ENCODE measurements at places on chromosomes 7 and 10. TPM values are rescaled to one million over a fixed set of nuclear protein-coding genes. Genes with fewer than 3 reads are reported as not detected.

The HOXA6 gene
- not detected for total RNA-seq

DNA sequence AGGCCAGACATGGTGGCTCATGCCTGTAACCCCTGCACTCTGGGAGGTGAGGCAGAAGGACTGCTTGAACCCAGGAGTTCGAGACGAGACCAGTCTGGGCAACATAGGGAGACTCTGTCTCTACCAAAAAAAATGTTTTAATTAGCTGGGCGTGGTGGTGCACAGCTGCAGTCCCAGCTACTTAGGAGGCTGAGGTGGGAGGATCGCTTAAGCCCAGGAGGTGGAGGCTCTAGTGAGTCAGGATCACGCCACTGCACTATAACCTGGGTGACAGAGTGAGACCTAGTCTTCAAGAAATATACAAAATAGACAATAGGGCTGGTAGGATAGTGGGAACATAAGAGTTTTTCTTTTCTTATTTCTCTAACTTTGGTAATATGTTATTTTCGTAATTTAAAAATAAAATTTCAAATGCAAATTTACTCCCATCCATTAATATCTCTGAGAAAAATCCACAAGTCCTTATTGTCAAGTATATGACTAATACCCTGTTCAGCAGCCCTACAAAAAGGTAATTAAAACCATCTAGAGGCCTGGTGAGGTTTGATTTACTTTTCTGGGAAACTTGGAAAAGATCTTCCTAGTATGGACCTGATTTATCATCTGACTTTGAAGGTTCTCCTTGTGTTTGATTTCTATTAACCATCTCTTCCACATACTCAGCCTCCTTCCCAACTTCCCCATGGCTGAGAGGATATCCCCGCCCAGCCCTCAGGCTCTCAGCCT is 50.0 kb downstream of the CREB3L2 start:
- DNase-seq, result no peak

GRCh38 chr10:71300555-71301370 is 18.3 kb upstream of the SLC29A3 start:
- DNase-seq, result no peak

DNA sequence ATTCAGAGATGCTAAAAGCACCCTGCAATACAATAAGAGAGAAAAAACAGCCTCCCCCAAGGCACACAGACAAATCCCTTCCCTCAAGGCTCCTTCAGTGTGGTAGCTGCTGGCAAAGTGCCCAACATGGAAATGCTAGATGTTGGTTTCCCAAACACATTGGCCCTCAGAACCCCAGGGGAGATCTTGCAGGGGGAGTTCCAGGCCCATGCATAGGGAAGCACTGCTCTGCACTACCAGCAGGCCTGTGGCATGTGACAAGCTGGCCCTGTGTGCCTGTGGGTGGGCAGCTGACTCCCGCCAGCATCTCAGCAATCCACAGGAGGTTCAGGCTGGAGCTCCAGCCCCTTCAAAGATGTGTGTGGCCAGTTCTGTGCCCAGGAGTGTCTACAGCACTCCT is 16.8 kb upstream of the CSGALNACT2 start:
- DNase-seq, result no peak

DNA sequence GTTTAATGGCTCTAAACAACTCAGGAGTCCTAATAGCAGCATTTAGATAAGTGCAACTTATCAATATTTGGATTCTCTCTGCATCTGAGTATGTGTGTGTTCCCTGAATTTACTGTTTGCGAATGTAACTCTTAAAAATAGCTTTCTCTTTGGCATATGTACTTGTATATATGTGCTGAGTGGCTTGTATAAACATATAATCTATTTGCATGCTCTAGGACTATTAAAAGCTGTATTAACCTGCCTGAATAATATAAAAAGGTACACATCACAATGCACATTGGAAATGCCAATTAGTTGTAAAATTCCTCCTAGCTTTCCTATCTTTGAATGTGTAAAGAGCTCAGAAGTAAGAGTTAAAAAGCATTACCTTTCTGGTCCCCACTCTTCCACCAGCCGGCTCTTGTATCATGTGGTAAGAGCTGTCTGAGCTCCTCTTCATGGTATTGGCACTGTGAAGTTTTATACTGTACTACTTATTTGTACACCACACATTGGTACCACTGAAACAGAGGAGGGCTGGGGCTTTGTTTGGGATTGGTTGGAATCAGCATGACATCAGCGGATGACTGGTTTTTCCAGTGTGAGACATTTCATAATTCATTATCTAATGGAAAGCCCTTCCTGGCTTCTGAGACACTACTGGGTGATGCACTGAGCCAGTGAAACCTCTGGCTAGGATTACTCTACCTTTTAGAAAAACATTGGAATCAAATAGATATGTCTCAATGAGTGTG is at the start of gene INHBA:
TSS of gene INHBA (minus strand) at position 456 of the 737 bp plus-strand sequence. CDS start 2,716 bp downstream, outside the sequence.
- no peak for DNase-seq

The OR2A1 gene
- total RNA-seq, result 0.25 TPM

DNA sequence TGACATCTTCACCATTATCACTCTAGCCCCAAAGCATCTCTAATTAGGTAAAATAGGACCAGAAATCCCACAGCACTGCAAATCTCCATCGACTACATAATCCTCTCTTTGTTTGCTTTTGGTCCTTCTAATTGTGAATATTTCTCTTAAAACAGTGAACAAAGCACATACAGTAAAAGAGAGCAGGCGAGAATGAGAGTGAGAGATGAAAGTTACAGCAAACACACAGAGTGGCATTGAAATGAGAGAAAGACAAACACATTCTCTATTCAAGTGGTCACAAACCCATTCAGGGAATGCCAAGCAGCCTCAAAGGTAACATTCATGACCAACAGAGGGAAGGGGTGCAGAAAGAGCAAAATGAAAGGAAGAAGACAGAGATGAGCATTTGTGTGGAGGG is 109.8 kb upstream of the PTN start:
- DNase-seq, result no peak

- DNase-seq, result peak; percentile 60
These were observed 24.4 kb upstream of the SMARCD3 start for GRCh38 chr7:151272877-151273276.

- DNase-seq, result no peak
These were observed 65.8 kb downstream of the RHOBTB1 start for GRCh38 chr10:60878224-60878623.

GRCh38 chr7:86932038-86932512 is 127.4 kb downstream of the ELAPOR2 start:
- DNase-seq, result peak; percentile 19

The CALCR gene
- total RNA-seq, result not detected

GRCh38 chr7:138975343-138976104 is 5.7 kb downstream of the KIAA1549 start:
- no peak for DNase-seq

DNA sequence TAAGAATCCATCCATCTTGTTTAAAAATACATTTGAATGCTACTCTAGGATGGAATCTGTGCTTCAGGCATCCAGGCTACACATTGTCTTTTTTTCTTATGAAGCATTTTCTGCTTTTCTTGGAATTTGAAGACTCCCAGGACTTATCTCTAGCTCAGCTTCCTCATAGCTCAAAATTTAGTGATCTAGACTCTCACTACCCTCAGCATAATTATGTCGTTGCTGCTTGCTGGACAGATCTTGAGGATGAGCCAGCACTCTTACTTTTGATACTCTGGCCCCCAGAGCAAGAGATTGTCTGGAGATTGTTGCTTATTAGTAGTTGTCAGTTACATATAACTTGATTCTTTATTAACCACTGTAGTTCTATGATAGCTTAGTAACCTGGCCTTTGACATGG is 83.3 kb upstream of the FGL2 start:
- DNase-seq, result no peak

DNA sequence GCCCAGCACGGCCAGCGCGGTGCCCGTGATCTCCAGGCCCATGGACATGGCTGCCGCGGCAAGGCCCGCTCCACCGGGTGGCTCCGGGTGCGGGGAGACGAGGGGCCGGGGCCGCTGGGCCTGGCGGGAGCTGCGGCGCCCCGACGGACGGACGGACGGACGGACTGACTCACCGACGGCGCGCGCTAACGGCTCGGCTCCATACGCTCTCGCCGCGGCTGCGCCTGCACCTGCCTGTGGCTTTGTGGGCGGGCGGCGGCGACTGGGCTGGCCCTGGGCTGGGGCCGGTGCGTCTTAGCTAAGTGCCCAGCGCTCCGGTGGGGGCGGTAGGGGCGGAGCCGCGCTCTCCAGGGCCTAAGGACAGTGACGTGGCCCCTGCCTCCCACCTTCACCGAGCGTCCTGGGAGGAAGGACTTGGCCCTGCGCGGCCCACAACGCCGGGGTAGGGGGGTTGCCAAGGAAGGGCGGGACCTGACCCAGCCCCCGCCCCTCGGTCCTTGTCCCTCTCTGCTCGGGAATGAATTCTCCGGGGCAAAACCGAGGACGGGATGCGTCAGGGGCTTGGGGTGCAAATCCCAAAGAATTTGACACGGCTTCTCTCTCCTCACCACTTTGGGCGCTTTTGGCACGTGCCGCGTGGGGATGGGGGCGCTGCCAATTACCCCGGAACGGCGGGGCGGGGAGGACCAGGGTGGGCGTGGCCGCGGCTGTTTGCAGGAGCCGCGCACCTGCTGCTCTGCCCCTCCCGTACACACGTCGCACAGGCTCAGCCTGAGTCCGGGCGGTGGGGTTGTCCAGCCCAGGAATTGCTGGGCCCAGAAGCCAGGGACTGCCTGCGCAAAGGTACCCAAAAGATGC is at the start of gene CLDN3:
TSS of gene CLDN3 (minus strand) at position 269 of the 858 bp plus-strand sequence. CDS start at position 48, 221 bp downstream.
- DNase-seq, result no peak

DNA sequence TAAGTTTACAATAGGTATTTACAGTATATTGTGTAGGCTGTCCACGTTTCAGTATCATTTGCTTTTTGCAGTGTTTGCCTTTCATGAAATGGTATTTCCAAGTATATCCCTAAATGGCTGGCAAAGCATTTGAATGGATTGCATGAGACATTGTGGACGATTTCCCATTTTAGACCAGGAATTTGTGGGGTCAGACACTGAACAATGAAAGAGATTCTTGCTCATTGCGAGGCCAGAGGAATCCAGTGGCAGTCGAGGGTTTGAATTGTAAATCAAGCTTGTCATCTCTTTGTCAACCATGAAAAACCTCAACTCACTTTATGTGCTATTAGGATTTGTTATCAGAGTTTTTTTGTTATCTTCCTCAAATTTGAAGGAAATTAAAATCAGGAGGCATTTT is 70.8 kb downstream of the CREB5 start:
- DNase-seq, result no peak

The SYT15 gene
- 5.2 TPM for total RNA-seq

DNA sequence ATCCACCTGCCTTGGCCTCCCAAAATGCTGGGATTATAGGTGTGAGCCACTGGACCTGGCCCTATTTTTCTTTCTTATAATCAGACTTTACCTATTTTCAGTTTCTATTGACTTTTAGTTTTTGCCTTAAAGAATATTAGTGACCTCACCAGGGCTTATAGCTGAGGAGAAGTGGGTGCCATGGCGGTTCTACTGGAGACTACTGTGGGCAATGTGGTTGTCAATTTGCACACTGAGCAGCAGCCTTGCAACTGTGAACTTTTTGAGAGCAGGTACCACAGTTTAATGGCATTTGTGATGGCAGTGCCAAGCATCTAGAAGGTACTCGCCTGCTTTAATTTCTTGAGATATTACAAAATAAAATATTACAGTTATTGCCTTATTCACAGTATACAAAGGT is 11.5 kb downstream of the GLCCI1 start:
- DNase-seq, result no peak

DNA sequence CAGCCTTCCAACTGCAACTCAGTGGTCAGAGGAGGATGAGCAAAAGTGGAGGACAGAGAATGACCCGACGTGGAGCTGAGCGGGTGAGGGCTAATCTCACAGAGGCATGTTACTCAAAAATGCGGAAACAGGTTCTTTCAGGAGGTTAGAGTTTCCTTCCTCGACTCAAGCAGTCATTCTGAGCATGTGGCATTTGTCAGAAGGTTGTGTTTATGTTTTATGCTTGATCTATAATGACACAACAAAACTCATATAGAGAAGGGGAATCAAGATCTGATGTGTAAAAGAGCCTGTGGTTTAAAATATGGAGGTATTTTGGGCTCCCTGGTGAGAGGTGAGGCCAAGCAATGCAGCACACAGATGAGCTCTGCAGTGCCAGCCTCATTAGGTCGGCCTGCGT is 311.4 kb downstream of the ADARB2 start:
- DNase-seq, result no peak

- DNase-seq, result no peak
These were observed 62.0 kb downstream of the BBS9 start for GRCh38 chr7:33191340-33191739.

The FOXK1 gene
- 17.5 TPM for total RNA-seq

The SLC35G1 gene
- total RNA-seq, result 2.0 TPM

The HDAC9 gene
- total RNA-seq, result 40.7 TPM

DNA sequence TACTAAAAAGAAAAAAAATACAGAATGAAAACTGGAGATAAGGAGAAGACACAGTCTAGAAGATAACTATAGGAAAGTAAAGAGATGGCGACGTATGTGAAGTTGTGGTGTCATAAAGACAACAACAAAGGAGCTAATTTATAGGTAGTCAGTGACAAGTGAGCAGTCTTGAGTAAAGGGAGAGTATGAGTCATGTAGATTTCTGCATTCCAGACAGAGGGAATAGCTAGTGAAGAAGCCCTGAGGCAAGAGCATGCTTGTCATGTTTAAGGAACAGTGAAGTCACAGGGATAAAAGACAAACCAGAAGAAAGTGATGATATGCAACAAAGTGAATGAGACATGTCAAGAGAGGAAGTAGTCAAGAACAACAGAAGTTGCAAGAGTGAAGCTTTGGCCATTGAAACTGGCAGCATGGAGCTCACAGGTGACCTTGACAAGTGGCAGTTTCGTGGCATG is 2.3 kb upstream of the MIOS start:
- no peak for DNase-seq

- no peak for DNase-seq
These were observed 1093.5 kb downstream of the NRG3 start for GRCh38 chr10:82968533-82968932.

DNA sequence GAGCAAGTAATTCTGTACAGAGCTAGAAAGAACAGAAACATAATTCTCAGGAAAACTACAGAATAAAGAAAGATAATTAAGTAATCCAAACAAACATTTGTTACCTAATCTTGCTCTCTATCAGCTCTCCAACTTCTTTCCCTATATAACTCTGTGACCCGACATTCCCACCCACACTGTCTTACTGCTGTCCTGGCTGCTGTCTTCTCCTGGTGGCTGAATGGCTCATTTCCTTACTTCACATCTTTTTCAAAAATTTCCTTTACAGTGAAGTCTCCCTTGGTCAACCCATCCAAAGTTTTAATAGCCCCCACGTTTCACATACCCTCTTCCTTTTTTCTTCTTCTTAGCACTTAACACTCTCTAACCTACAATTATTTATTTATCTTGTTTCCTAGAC is 64.0 kb downstream of the HYCC1 start:
- DNase-seq, result no peak

The ASL gene
- 10.8 TPM for total RNA-seq

DNA sequence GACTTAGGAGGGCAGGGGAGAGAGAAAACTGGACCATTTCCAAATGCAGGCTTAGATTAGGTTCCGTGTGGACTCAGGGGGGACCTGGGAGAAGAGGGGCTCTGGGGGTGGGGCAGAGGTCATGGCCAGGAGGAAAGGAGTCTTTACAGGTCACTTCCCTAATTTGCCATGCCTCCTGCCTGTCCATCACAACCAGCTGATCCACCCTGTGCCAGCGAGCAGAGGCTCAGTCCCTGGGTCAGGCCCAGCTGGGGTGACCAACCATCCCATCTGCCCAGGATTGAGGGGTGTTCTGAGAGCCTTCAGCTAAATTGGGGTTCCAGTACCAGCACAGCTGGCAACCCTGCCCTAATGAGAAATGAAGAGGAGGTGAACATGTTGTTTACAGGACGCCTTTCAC is 84.6 kb upstream of the CACUL1 start:
- no peak for DNase-seq

The GPR146 gene
- total RNA-seq, result 25.2 TPM
